ENCODE measurements at places on chromosomes 7 and 10. TPM values are rescaled to one million over a fixed set of nuclear protein-coding genes. Genes with fewer than 3 reads are reported as not detected.

GRCh38 chr10:44752451-44753441 lies 158.4 kb upstream of the TMEM72 start:
- DNase-seq: no peak

DNA sequence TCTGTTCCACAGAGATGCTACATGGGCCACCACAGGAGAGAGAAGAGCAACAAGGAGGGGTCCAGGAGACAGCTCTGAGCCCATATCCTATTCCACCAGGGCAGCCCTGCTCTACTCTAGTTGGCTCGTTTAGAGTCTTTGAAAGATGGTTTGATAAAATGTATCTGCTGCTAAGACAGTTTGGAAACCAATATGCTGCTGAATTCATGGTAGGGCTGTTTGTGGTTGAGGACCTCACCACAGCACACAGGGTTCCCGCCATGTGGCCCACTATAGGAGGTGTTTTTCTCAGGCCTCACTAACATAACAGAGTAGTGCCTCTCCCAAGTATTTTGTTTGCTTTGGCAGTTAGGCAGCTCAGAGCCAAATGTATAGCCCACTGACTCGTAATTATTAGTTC lies 35.8 kb upstream of the ZC3HAV1L start:
- no peak for DNase-seq

- no peak for DNase-seq
Measured at GRCh38 chr7:33251301-33251700, 121.9 kb downstream of the BBS9 start.

DNA sequence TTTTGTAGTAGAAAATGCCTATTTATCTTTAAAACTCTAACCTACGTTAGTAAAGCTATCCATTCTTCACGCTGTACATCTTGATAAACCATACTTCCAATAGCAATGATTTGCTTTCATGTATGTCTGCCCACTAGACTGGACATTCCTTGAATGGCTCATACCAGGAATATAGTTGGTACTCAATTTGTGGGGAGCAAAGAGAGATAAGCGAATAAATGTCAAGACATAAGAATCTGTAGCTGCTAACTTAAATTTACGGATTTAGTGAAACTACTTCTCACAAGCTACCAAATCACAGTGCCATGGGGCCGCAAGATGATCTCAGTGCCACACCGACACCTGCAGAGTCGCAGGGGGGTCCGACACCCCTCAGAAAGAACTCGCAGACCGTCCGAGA lies 763 bp upstream of the RALA start:
- no peak for DNase-seq

GRCh38 chr7:157318015-157318706 lies 18.6 kb upstream of the DNAJB6 start:
- no peak for DNase-seq

DNA sequence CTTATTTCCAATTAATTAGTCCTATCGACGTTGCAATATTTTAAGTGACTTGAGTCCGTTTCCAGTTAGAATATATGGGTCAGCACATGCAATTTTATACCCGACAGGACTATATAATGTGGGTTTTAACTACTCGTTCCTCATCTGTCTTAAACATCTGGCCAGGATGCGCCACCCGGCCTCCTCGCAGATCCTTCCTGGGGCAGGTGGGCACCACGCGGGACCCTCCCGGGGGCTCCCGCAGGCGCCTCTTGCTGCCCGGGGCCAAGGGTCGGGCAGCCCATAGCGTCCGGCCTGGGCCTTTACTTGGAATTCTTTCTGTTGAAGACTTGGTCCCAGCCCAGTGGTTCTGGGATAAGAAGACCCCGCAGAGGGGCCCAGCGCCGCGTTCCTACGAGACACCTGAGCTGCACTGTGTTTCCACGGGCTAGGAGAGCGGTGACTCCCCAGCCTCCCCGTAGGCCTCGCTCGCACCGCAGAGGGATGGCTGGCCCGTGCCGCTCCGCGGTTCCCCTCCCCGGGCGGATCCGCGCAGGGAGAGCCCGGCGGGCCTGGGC lies 10.1 kb upstream of the MNX1 start:
- DNase-seq: no peak

Gene CEP55
- 19.6 TPM for total RNA-seq
